ENCODE measurements at places on chromosomes 5 and 9.

GRCh38 chr9:73174330-73174980, 22.8 kb downstream of the ANXA1 start:
- DNase-seq, result no peak

GRCh38 chr5:95669540-95669939, 13.3 kb downstream of the SPATA9 start:
- peak; percentile 5 for DNase-seq

- DNase-seq, result no peak
Observed at GRCh38 chr5:133293960-133294359, 242.1 kb downstream of the HSPA4 start.

DNA sequence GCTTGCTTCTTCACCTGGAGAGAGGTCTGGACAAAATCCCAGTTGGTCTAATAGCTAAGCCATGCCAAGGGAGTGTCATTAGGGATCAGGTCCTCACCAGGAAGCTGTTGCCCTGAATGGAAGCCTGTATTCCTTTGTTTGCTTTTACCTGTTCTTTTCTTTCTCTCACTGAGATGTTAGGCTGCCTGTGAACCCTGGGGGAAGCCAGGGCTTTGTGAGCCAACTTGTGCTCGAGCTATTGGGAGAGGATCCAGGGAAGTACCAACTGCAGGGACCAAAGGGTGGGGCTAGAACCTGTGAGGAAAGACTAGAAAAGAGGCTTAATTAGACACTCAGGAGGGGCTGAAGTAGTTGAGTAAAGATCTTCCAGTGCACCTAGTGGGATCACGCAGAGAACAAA, 451.2 kb upstream of the TLE4 start:
- no peak for DNase-seq

- no peak for DNase-seq
Observed at GRCh38 chr9:19423163-19423562, 14.4 kb downstream of the ACER2 start.

DNA sequence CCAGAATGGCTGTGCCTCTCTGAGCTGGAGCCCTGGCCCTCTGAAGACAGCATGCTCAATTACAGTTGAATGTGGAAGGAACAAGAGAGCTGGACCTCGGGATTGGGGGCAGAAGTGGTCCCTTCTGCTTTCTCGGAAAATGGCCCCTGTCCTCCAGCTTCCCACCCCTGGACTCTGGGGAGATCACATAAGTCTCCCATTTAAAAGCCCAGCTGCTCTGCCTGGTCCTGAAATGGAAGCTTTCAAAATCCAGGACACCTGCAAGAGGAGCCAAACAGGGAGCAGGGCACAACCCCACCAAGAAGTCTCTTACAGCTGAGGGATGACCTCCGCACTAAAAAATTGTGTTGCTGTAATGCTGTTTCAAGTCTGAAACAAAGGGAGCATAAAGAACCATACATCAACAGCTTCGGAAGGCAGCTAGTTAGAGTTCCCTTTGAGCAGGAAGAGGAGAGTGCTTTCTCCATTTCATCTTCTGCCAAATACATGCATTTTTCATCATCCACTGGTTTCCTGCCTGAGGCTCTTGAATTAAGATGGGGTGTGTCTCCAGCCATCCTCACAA, 48.2 kb downstream of the TGFBI start:
- DNase-seq, result no peak

GRCh38 chr5:168788107-168788506, 208.9 kb upstream of the PANK3 start:
- DNase-seq, result no peak

GRCh38 chr5:40410964-40411635, 268.6 kb upstream of the PTGER4 start:
- no peak for DNase-seq
